ENCODE measurements at places on chromosomes 5 and 9. TPM values are rescaled to one million over a fixed set of nuclear protein-coding genes. Genes with fewer than 3 reads are reported as not detected.

ACTBL2 gene
- total RNA-seq, result under 0.01 TPM

SEPTIN8 gene
- 50.1 TPM for total RNA-seq

ENDOG gene
- 31.7 TPM for total RNA-seq

GABRA1 gene
- total RNA-seq, result not detected

SMIM15 gene
- total RNA-seq, result 33.0 TPM

SLC25A25 gene
- 15.6 TPM for total RNA-seq

FOXD4 gene
- 0.24 TPM for total RNA-seq

Data from epithelial cell of alveolus of lung (primary cell).